ENCODE measurements at places on chromosomes 5 and 9.

GRCh38 chr9:99143655-99144054 is 38.7 kb downstream of the TGFBR1 start:
- DNase-seq = no peak

DNA sequence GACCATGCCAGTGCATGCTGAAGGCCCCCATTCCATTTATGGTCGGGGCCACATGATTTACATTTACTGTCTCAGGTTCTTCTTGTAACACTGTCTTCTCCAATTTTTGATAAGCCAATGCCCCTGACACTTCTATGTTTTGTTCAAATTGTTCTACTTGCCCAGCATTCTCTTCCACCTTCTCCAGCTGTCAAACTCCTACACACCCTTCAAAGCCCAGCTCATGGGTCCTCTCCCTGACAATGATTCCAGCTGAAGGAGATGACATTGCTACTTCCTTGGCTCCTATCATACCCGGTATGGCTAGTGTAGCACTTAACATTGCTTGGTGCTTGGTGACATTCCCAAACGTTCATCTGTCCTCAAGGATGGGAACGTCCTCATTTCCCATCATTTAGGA is 41.1 kb upstream of the KCNMB1 start:
- DNase-seq = no peak

GRCh38 chr5:103895738-103896137 is 333.1 kb upstream of the NUDT12 start:
- DNase-seq = no peak

DNA sequence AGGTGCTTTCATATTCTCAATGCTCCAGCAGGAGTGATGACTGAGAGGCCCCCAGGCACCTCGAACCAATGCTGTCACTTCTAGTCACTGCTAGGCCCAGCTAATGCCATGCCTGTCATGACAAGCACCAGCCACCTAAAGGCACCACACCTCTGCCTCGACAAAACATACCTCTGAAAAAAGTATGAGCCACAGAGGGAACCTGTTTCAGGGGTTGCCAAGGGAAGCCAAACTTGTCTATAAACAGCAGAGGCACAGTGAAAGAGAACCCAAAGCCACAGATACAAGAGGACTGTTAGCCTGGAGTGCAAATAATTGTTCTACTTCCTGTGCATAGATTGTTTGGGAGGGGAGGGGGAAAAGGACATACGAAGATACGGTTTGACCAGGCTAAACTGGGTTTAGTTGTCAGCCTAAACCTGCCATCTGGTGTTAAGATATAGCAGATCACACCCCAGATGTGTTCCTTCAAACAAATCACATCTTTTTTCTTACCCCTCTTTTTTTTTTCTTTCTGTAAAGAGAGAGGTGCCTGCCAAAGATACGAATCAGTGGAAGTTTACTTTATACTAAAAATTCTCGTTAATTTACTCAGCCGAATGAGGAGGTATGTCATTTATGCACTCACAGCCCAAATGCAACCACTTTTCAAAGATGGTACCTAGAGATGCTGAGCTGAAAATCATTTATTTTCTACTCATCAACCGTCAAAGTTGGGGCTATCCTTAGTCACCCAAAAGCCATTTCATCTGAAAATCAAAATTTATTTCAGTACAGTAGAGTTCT is 45.7 kb downstream of the BNC2 start:
- no peak for DNase-seq

GRCh38 chr9:111613436-111614040 is 14.1 kb upstream of the PTGR1 start:
- no peak for DNase-seq

GRCh38 chr9:89781838-89782540 is 177.2 kb downstream of the GADD45G start:
- no peak for DNase-seq

GRCh38 chr9:29514336-29514735 is 1941.1 kb upstream of the C9orf72 start:
- no peak for DNase-seq

DNA sequence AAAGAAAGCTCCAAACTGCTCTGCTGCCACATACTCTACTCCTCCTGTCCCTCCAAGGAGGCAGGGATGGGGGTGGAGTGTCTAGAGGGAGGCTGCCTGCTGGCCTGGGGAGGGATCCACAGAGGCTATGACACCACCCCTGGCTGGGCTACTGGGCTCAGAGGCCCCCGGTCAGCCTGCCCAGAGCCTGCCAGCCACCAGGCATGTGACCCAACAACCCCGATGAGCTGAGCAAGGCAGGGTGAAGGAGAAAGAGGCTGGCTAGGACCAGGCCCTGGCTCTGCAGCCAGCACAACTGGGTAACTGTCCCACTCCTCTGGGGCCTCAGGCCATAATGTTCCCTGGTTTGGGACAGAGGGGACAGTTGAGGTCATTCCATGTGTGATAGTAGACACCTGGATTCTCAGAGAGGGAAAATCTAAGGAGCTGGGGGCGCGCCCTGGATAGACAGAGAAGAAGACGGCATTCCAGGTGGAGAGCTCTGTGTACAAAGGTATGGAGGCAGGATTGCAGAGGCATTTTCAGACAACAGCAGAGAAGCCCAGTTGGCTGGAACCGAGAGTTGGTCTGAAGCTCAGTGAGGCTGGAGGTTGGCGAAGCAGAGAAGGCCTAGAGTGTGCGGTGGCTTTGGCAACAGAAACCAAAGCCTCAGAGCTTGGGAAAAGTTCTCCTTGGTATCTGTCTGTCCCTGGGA is 33.8 kb upstream of the IL17B start:
- DNase-seq = no peak
